ENCODE measurements at places on chromosomes 4 and X.

DNA sequence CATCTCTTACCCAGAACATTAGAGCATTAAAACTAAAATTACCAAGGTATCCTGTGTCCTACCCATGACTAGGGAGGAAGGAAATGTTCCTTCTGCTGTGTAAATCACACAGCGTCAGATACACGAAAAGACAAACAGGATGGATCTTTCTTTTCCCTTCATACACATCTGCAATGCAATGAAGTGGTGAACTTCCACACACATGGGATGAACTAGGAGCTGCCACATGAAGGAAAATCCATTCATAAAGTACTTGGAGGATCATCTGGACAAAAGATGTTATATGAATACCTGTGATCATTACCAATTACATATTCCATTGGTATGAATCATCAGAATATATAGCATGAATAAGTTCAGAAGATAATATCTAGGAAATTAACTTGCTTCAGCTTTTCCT is 46.2 kb downstream of the LDB2 start:
- no peak for DNase-seq

GRCh38 chr4:158004101-158004500 is 168.7 kb downstream of the GASK1B start:
- DNase-seq = no peak

- DNase-seq = no peak
Observed at GRCh38 chrX:137549073-137549472, 16.9 kb upstream of the ZIC3 start.

GRCh38 chr4:8171984-8172924 is 13.6 kb upstream of the ABLIM2 start:
- no peak for DNase-seq

GRCh38 chr4:100804576-100805360 is 286.9 kb upstream of the EMCN start:
- no peak for DNase-seq

DNA sequence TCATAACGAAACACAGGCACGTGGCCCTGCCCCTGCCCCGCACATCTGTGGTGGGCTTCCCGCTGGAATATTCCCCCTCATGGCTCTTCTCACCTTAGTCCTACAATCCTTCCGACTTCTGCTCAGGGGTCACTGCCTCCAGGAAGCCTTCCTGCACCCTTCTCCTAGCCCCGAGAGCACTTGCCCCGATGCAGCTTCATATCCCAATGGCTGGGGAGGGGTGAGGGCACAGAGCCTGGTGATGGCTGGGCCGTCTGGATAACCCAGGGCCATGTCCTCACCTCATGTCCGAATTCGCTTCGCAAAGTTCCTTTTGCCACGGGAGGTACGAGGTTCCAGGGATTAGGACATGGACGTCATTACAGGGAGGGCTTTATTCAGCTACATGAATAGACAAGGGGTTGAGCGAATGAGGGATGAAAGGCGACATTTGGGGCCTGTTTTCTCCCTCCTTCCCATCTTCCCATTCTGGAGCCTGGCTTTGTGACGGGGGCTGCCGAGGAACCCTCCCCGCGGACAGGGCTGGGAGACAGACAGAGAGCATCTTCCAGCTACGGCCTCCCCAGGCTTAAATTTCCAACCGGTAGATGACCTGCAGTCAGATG is 35.5 kb upstream of the HMX1 start:
- no peak for DNase-seq
